Stimulated activated CD4-positive, alpha-beta T cell treated with anti-CD3 and anti-CD28 coated beads, Interleukin-15, amount 100 ng/mL, for 1 hour (primary cell): ENCODE measurements at places on chromosomes 3 and 15.

DNA sequence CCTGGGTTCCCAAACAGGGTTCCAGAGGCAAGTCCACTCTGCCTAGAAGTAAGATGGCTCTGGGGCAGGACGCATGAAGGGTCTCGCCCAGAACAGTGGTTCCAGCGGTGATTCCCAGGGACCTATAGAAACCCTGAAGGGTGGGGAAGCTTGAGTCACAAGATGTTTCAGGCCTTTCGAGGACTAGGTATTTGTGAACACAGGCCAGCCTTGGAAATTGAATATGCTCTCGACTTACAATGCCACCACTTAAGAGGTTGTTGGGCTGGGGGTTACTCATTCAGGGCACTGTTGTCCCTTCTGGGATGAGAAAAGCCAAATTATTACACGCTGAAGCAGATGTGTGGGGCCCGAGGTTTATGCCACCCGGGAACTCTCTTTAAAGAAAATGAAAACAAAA lies 152.0 kb downstream of the TJP1 start:
- DNase-seq, result no peak

DNA sequence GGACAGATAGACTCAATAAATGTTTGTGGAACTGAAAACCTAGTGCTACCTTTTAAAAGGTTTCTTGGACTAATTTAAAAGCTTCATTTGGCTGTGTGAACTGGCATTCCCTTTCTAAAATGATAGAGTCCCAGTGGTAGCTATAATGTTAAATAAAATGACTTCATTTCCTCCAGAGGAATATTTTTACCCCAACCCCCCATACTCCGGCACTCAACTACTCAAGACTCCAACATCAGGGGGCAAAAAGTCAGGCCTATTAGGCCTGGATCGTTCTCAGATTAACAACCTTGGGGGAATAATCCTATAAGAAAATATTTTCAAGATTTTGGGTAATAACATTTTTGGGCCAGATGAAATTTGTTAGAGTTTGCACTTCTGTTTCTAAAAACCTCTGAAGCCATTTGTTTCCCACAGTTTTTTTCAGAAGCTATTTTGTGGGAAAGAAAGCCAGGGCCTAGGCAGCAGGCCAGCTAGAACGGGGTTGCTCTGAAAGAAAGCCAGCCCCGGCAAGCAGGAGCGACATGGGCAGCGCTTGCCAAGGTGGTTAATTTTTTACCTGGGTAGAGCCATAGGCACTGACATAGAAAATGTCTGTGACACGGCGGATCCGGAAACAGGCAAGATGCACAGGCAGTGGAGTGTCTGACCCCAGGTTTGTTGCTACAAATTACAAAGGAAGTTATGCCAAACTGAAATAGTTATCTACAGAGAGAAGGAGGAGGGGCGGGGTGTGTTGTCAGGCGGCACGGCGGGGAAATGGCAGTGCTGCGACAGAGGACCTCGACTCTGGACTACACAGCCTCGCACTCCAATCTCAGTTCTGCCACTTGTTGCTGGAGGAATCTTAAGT lies 84.6 kb downstream of the MAGI1 start:
- DNase-seq, result no peak

GRCh38 chr3:61932499-61932898 lies 371.1 kb downstream of the PTPRG start:
- no peak for DNase-seq

DNA sequence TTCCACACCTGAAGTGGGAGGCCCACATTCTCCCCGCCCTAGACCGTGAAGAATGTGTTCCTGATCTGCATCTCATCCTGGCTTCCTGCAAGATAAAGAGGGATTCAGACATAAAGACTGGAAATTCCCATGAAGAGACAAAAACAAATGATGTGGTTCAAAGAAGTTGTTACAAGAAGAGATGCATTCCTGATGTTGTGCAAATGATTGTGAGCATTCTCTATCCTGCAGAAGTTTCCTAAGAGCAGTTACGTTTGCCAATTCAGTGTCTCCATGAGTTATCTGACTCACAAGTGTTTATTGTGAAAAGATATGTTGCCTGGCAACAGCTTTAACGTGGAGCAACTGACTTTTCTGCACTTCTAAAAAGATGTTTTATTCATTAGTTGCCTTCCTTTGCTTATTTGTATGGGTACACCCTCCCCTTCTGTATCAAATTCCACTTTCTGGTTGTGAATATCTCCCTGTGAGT lies 107.8 kb downstream of the ZIC4 start:
- no peak for DNase-seq

- DNase-seq, result no peak
Observed at GRCh38 chr3:44999782-45000181, 23.7 kb downstream of the EXOSC7 start.

- DNase-seq, result no peak
Observed at GRCh38 chr3:52649461-52650210, 36.1 kb downstream of the PBRM1 start.

DNA sequence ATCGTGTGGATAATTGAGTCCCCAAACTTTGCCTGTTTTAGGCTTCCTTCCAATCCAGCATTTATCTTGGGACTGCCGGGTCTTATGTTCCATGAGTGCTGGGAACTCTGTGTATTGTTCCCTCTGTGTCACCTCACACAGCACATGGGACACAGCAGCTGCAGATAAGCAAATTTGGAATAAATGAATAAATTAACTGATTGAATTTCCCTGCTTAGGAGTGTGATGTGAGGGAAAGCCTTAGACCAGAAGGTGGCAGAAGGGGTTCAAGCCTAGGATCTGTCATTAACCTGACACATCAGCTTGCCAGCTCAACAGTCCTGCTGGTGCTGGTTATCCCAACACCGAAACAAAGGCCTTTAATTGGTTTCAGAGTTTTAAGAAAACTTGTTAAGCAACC lies 114.3 kb downstream of the OXSM start:
- DNase-seq, result no peak

DNA sequence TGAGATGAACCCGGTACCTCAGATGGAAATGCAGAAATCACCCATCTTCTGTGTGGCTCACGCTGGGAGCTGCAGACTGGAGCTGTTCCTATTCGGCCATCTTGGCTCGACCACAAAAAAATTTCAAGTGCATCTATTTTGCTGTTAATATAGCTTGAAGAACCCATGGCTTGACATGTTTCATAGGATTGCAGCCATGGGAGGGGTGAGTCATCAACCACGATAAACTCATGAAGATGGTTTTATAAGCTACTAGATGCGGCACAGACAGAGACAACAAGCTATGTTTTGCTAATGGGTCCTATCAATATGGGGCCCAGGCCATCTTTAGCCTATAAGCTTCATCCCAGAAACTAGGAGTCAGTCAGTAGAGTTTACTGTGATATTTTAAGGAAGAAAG lies 100.4 kb upstream of the PHLDB2 start:
- DNase-seq, result no peak

GRCh38 chr3:184129012-184129411 lies 6.1 kb upstream of the EIF2B5 start:
- no peak for DNase-seq

DNA sequence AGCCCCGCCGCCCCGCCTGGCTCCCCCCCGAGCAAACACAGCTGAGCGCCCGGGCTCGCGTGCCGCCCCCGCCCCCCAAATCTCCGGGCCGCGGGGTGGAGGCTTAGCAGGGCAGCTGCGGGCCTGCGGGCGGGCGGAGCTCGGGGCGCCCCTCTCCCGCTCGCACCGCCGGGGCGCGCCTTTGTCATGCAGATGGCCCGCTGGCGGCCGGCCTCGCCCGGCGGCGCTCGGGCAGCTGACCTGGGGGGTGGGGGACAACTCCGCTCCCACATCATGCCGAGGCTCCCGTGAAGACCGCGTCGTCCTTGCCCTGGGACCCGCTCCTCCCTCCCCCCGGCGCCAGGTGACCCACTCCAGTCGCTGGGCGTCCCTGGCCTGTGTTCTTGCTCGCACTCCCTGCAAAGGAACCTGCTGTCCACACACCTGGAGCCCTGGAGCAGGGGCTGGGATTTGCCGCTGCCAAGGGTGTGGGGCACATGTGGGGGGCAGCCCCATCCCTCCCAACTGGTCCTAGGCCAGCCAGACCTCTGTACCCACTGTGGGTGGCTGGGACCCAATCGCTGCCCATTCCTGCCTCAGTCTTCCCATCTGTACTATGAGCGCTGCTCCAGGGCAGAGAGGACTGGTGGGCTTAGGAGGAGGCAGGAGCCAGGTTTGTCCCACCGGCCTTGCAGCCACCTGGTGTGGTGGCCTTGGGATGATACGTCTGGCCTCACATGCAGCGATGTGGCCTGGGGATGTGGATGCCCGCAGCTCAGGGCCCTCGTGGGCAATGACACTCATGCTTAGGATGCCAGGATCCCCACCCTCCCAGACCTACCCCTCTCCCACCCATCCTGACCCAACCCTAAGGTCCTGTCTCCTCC lies 33.5 kb downstream of the DNAJB8 start:
- no peak for DNase-seq

- no peak for DNase-seq
Observed at GRCh38 chr3:100880072-100880471, 113.1 kb downstream of the ABI3BP start.

DNA sequence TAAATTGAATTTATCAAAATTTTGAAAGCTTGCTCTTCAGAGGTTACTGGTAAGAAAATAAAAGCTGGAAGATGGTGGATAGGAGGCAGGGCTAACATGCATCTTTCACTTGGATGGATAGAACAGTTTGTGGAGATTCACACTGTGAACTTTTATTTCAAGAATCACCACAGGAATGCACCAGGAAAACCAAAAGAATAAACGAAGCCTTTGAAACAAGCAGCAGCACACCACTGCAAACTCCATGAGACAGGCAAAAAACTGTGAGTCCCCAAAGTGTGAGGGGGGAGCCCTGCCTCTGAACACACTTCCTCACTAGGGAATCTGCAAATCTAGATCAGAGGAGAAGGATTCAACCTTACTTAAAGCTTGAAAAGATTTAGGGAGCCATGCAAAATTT lies 122.2 kb downstream of the RTP4 start:
- no peak for DNase-seq

DNA sequence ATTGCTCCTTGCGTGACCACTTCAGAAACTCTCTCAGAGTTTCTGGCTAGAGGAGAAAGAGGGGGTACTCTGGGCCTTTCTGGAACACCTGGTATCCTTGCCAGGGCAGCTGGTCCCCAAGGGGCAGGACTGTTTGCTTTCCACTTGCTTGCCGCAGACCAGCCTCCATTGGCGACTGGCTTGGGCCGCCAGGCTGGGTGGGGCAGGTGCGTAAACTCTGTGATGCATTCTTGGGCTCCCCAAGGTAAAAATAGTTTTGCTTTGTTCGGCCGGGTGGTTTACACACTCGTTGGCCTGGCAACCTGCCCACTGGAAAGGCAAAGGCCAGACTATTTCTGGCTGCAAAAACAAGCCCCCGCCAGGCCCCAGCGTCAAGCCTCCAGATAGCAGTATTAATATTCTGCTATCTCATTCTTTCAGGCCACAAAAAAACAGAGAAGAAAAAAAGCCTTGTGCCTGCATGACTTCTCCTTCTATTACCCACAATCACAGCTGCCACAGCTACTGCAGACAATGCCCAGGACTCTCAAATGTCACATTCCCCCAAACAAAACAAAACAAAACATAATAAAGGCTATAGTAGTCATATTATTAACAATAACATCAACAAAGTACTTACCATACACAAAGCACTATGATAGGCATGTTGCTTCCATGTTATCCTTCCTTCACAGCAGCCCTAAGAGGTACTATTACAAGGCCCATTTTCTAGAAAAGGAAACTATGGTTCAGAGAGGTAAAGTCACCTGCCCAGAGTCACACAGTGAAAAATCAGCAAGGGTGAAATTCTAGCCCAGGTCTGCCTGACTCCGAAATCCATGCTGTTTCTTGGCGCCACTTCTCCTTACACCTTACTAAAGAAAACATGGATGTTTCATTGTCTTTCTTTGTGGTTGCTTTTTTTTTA lies 14.0 kb upstream of the SSUH2 start:
- no peak for DNase-seq

DNA sequence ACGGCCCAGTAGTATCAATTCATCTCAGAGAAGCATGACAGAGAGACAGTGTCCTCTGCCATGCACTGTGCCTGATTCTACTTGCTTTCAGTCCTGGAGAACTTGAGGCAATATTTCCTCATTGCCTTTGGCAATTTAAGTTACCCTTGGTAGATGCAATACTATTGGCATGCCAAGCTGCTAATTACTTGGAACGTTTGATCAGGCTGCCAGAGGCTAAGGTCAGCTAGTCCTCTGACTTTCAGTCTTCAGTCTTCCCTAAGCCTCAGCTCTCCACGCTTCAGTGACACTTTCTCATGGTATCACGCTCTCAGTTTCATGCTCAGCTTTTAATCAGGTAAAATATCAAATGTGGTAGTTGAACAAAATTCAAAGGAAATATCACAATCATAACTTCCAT lies 13.1 kb upstream of the OSBPL11 start:
- DNase-seq, result no peak
